ENCODE measurements at places on chromosomes 12 and 14. TPM values are rescaled to one million over a fixed set of nuclear protein-coding genes. Genes with fewer than 3 reads are reported as not detected.

The ABCD2 gene
- total RNA-seq: 0.71 TPM

The NINJ2 gene
- 2.4 TPM for total RNA-seq

The CYP46A1 gene
- total RNA-seq: 1.3 TPM

The IL22 gene
- not detected for total RNA-seq

The SERPINA10 gene
- total RNA-seq: 0.28 TPM

DNA sequence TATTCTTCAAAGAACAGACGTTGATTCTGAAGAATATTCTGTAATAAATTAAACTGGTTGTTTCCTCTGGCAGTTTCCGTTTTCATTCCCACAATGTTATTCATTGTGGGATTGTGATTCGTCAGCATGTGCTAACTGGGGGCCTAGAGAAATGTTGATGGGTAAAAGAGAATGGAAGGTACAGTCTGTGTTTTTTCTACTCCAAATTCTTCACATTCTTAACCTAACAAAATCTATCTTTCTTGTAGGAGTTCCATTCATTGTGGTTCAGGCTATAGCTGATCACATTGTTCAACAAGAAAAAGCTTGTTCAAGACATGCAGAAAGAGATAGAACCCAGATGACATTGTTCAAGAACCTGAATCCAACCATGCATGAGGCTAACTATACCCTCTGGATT is 5.9 kb downstream of the CD163 start:
- no peaks in the 10 kb centered on the region for H3K36me3 ChIP-seq
- no peaks in the 10 kb centered on the region for H3K27me3 ChIP-seq
- peak overlapping the region; percentile 37 for H3K4me3 ChIP-seq
- H3K27ac ChIP-seq: peak overlapping the region; percentile 23
- DNase-seq: no peak

GRCh38 chr12:65685514-65685913 is 138.8 kb upstream of the HMGA2 start:
- no peak overlapping the region for H3K27ac ChIP-seq
- H3K27me3 ChIP-seq: no peaks in the 10 kb centered on the region
- H3K4me1 ChIP-seq: no peaks in the 10 kb centered on the region
- no peak overlapping the region for H3K4me3 ChIP-seq
- no peaks in the 10 kb centered on the region for H3K36me3 ChIP-seq

DNA sequence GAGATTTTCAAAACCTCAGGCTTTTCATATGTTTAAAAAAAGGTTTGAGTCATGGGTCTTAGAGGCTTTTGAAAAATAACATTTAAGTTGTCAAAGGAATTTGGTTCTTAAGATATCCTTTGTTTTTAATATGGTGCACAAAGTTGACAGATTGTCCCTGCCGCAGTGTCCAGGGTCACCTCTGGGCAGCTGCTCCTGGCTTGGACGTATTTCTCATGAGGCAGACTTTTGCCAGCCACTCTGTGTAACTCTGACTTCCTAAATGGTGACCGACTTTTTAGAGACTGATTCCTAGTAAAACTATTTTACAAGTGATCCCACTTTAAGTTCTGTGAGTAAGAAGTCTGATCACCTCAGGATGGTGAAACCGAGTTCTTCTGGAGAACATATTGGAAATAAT is 27.5 kb downstream of the XRCC3 start:
- H3K27ac ChIP-seq: peak overlapping the region; percentile 57
- no peaks in the 10 kb centered on the region for H3K27me3 ChIP-seq
- H3K36me3 ChIP-seq: peaks cover 45% of the 10 kb centered on the region
- H3K4me3 ChIP-seq: no peak overlapping the region
- no peak for DNase-seq

DNA sequence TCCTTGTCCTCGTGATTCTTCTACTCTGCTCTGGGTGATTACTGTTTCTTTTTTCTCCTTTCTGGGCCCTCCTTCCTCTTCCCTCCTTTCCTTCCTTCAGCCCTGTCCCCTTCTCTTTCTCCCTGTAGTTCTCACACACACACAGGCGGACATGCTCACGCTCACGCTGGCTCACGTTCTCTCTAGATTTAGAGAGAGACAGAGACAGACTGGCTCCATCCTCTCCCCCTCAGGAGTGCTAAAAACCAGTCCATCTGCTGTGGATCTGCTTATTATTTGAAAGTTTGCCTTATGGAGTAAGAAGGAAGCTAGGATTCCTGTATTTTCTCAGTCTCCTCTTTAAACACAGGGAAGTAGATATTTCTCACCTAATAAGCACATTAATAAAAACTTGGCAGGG is 48.1 kb downstream of the KCNA1 start:
- H3K4me1 ChIP-seq: no peaks in the 10 kb centered on the region
- H3K4me3 ChIP-seq: no peak overlapping the region
- H3K27ac ChIP-seq: no peak overlapping the region
- no peaks in the 10 kb centered on the region for H3K36me3 ChIP-seq
- no peak for DNase-seq

DNA sequence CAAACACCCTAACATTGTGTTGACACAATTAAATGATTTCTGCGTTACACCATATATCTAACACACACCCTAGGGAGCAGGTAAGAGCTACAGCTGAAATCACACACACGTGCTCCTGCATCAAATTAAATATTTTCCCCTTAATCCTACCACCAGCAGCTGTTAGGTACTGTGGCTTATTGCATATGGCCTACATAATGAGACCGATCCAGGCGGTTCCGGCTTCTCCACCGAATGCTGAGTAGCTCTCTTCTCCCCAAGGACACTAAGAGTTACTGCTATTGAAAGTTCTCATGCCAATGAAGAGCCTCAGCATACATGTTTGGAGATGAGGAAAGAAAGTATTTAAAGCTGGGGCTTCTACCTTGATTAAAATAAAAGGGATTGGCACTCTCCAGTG is 472.2 kb upstream of the STXBP6 start:
- H3K4me3 ChIP-seq: no peak overlapping the region
- no peaks in the 10 kb centered on the region for H3K4me1 ChIP-seq
- no peaks in the 10 kb centered on the region for H3K36me3 ChIP-seq
- no peaks in the 10 kb centered on the region for H3K27me3 ChIP-seq
- DNase-seq: no peak
